ENCODE measurements at places on chromosomes 3 and 15.

- H3K4me1 ChIP-seq, result peaks cover 11% of the 10 kb centered on the region
- DNase-seq, result no peak
- H3K27me3 ChIP-seq, result no peaks in the 10 kb centered on the region
- no peak overlapping the region for H3K4me3 ChIP-seq
Observed at GRCh38 chr3:54069961-54070360, 52.4 kb upstream of the CACNA2D3 start.

DNA sequence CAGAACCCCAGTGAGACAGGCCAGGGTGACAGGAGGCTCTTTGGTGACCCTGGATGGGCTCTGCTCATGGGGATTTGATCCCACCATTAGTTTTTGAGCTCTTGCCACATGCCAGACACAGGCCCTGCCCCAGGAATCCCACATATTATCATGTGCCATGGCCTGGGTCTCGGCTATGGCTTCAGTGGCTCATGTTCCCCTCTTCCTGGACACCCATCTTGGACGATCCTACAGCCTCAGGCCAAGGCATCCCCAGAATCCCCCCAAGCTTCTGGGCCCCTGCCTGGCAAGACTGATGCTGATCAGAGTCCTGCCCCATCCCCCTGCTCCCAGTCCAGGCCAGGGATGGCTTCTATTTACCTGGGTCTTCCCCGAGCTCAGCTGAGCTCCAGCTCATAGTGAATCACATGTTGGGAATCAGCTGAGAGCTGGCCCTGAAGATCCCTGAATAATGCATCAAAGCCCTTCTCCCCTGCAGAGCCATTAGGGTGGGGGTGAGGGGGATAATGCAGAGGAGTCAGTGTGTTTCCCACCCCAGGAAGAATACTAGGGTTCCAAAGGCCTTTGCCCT lies 50.9 kb upstream of the CHRNB4 start:
- no peak overlapping the region for H3K4me3 ChIP-seq
- DNase-seq, result no peak
- H3K27ac ChIP-seq, result no peak overlapping the region
- no peaks in the 10 kb centered on the region for H3K36me3 ChIP-seq
- no peaks in the 10 kb centered on the region for H3K27me3 ChIP-seq

GRCh38 chr3:34357461-34357860 lies 559.0 kb downstream of the PDCD6IP start:
- no peaks in the 10 kb centered on the region for H3K27me3 ChIP-seq
- no peaks in the 10 kb centered on the region for H3K4me1 ChIP-seq
- H3K27ac ChIP-seq, result no peak overlapping the region
- no peak overlapping the region for H3K4me3 ChIP-seq
- no peak for DNase-seq

DNA sequence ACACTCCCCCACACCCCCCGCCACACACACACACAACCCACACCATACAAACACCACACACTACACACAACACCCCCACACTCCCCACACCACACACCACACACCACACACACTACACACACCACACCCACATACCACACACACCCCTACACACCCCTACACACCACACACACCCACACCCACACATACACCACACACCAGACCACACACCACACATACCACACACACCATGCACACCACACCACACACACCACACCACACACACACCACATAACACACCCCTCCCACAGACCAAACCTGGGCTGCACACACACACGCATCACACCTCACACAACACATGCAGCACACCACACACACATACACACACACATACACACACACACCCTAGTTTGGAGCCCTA lies 1.8 kb upstream of the RASGRF1 start:
- peaks cover 7% of the 10 kb centered on the region for H3K4me1 ChIP-seq
- no peak overlapping the region for H3K27ac ChIP-seq
- DNase-seq, result no peak
- H3K36me3 ChIP-seq, result no peaks in the 10 kb centered on the region
- peaks cover 25% of the 10 kb centered on the region for H3K27me3 ChIP-seq
- H3K4me3 ChIP-seq, result no peak overlapping the region

DNA sequence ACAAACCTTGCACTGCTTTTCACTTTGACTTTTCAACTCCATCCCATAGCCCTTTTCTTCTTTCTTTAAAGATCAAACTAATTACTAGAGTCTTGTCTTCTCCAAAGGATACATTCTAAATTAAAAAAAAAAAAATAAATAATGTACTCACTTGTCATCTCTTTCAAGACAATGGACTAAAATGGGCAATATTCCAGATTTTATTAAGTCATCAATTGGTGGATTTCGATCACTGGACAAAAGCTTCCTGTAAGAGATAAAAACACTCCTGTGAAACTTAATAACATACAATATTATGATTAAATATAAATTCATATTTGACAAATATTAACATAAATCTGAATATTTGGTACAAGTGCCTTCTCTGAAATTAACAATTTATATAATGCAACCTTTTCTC lies 34.1 kb downstream of the KPNA4 start:
- no peak overlapping the region for H3K27ac ChIP-seq
- peaks cover 12% of the 10 kb centered on the region for H3K36me3 ChIP-seq
- H3K4me3 ChIP-seq, result no peak overlapping the region
- DNase-seq, result no peak
- no peaks in the 10 kb centered on the region for H3K27me3 ChIP-seq
- H3K4me1 ChIP-seq, result no peaks in the 10 kb centered on the region

DNA sequence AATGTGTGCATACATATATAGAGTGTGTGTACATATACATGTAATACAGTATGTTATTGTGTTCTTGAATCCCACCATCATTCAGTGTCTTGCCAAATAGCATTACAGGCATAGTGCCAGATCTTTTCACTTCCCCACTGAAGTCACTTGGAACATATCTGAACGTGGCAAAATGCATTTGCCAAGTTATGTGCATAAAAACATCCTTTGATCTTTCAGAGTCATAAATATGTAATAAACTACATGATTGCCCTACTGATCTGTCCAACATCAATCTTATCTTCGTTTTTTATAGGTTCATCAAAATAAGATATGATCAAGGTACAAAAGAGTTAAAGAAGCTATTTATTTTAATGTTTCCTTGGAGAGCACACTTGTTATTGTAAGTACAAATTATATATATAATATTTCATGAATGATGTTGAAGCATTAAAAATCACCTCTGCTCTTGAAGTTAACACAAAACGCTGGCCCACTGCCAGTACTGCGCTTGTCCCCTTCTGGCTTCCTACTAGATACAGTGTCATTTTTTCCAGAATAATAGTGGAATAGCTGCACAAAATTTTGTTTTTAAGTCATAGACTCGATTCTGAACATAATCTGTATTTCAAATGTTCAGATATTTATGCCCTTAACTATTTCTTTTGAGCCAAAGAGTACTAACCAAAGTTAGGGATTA lies 549.5 kb upstream of the ARRDC4 start:
- no peaks in the 10 kb centered on the region for H3K36me3 ChIP-seq
- no peak overlapping the region for H3K27ac ChIP-seq
- DNase-seq, result peak; percentile 38
- no peak overlapping the region for H3K4me3 ChIP-seq
- H3K4me1 ChIP-seq, result no peaks in the 10 kb centered on the region
